ENCODE measurements at places on chromosomes 5 and 9.

GRCh38 chr5:101024299-101024698 is 121.2 kb upstream of the ST8SIA4 start:
- no peak for DNase-seq

- DNase-seq = no peak
Measured at GRCh38 chr5:50655810-50656205, 10.6 kb upstream of the PARP8 start.

DNA sequence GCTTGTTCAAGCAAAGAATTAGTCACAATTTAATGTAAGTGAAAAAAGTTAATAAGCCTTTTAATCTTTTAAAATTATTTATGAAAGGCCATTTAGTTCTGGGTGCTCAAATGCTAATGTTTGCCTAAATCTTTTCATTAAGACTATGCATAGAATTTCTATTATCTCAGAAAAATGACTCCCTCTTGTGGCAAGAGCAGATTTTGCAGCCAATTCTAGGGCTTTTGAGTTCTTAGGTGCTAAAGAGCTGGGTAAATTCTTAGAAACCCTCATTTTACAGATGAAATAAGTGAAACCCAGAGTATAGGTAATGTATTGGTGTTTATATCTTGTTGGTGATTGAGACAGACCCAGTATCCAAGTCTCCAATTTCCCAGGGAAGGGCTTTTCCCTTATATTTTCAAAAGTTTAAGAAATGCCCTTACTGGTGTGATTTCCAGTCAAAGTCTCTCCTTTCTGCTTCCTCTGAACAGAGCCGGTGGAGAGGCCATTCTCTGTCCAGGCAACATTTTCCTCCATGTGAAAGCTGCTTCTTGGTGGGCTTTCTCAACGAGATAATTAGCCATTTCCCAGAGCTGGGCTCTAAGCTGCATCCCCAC is 24.1 kb upstream of the PCSK5 start:
- no peak for DNase-seq

- DNase-seq = no peak
Measured at GRCh38 chr5:116225281-116225922, 140.6 kb downstream of the COMMD10 start.

DNA sequence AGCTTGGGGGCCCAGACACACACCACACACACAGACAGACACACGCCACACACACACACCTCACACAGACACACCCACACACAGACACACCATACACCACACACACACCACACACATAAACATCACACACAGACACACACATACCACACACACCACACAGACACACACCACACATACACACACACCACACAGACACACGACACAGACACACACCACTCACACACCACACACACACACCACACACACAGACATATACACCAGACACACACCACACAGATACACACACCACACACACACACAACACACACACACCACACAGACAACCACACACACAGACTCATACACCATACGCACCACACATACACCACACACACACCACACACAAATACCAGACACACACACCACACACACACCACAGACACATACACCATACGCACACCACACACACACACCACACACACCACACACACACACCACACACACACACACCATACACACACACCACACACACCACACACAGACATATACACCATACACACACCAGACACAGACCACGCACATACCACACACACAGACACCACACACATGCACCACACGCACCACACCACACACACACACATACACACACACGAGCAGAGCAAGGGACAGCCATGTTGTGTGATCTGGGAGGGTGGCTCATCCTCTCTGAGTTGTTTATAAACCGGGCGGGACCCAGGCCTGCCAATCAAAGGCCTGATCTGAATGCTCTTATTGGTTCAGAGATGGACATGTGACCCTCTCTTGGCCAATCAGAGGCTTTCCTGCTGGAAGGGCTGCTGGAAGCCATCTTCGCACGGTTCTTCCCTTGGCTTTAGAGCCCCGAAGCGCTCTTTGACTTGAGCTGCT is 148.3 kb downstream of the GAPVD1 start:
- DNase-seq = no peak

- no peak for DNase-seq
Measured at GRCh38 chr5:52457810-52458209, 329.9 kb upstream of the ITGA1 start.

- DNase-seq = no peak
Measured at GRCh38 chr5:149358294-149358651, 427 bp downstream of the PCYOX1L start.

DNA sequence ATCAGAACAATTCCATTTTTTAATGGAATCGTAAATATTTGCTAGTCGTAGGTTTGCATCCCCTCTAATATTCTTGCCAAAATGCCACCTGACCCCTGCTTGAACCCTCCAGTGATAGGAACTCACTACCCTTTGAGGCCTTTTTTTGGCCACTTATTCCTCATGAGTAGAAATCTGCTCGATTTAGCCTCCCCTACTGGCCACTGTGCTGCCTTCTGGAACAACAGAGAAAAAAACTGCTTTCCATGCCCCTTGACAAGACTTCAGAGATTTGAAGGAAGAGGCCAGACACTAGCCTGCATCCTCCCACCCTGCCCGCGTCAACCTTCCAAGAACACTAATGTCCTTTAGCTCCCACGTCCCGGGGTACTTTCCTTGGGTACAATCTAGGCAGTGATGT is 4.1 kb downstream of the CCDC69 start:
- no peak for DNase-seq

GRCh38 chr9:79629721-79630120 is 58.0 kb downstream of the TLE4 start:
- no peak for DNase-seq

DNA sequence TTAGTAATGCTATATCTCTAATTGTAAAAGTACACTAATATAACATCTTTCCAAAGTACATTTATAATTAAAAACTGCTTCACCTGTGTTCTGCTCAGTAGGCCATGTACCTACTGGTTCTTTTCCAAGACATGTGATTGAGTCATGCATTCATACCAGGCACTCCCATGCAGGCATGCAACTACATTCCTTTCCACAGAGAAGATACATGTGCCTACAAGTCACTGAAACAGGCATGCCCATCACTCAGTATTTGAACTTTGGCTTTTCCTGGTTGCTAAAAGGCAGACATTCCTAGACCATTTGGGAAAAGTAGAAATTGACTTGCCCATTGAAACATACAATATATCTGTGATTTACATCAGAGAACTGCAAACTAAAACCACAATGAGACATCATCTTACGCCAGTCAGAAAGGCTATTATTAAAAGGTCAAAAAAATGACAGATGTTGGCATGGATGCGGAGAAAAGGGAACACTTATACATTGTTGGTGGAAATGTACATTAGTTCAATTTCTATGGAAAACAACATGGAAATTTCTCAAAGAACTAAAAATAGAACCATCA is 148.3 kb upstream of the MOCS2 start:
- no peak for DNase-seq

GRCh38 chr5:77973253-77973609 is 197.1 kb upstream of the TBCA start:
- DNase-seq = no peak
